T-helper 22 cell (primary cell): ENCODE measurements at places on chromosomes 7 and 10.

DNA sequence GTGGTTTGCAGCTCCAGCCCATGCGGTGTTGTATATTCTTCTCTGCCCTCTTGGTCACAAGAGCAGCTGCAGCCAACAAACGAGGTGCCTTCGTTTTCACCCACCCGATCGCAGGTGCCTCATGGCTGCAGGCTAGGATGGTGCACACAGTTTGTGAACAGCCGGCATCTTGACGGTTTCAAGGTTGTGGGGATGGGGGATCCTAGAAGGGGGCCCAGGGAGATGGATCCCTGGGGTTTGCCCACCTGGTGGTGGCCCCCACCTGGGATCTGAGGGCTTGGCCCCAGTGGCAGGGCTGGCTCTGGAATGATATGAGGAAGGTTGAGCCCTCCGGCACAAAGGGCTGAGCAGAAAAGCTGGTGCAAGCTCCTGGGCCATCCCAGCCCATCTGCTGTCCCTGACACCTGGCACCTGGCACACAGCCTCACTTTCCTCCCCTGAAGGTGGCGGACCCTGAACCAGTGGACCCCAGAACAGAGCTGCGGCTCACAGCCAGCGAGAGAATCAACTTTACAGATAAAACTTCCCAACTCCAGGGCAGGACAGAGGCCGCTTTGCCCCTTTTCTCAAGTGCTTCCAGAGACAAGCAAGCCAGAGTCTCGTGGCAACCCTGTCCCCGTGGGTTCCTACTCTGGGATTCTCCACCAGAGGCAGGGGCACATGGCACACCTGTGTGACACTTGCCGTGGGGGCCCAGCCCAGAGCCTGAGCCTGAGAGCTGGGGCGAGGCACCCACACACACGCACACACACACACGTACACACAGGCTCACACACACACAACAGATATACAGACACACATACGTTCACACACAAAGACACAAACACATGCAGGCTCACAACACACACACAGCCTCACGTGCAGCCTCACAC is 177.3 kb upstream of the PPP2R2D start:
- no peak for DNase-seq

DNA sequence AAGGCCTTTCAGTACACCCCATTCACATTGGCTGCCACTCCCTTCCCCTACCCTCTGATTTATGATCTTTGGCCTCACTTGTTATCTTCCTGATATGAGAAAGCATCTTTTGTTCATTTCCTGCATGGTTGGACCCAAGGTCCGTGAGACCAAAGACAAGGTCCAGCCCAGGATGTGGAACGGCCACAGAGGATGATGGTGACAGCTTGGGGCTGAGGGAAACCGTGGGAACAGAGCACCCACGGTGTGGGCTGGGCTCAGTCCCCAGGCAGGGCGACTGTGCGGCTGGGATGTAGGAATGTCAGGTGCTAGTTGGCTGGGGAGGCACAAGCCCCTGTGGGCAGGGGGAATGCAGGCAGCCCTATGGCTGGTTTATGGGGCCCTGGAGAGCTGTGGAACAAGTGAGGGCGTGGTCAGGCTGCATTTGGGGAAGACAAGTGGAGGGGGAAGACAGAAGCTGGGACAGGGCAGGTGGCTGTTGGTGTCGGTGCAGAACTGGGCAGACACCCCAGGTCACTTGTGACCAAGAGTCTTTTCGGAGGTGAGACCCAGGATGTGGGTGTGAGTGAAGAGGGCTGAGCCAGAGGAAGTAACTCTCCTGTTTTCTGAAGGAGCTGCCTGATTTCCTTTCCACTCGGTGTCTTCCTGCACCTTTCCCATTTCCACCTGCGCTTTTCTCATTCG is 51.7 kb upstream of the IGFBP3 start:
- no peak for DNase-seq

DNA sequence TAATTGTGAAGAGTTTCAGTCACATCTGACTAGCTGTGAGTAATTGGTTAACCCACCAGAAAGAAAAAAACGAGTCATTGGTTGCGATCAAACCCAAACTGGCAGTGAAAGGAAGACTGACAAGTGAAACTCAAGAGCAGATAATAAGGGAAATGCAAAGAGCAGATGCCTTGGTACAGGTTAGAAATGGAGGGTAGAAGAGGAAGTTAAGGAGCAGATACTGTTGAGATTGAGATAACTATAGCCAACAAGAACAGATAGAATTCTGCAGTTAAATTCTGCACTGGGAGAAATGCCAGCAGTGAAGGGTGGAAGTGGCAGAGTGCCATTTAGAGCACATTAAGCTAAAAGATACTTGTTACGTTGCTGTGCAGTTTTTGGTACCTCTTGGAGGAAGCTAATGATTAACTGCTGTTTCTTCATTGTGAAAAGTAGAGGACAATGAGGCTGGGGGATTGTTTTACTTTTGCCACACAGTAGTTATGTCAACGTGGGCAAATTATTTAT is 65.8 kb downstream of the CDK13 start:
- no peak for DNase-seq

GRCh38 chr7:101133621-101134398 is 6.9 kb downstream of the SERPINE1 start:
- no peak for DNase-seq
